ENCODE measurements at places on chromosomes 7 and 10.

DNA sequence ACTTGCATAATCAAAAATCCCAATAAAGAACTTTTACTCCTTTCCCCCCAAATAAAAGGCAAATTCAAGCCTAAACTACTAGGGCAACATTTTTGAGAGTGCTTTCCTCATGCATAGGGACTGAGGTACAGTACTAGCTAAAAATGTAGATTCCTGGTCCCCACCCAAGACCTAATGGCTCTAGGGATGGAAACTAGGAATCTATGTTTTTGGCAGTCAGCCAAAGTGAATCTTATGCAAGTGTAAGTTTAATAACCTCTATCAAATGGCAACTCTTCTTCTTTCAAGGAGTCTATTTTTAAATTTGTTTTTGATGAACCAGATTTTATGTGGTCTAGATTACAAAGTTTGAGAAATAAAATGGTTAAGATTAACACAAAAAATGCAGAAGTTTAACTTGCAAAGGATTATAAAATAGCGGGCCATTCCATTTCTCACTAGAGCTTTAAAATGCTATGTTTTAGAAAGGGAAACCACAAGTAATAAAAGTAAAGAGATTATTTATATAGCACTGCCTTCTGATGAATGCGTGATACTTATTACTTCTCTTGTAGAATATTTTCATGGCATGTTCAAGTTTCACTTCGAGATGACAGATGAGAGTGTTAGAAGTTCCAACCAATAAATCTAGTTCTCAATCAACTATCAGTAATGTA lies 70.4 kb upstream of the MDFIC start:
- DNase-seq = no peak

- DNase-seq = no peak
These were observed 28.9 kb upstream of the DNMBP start for GRCh38 chr10:100038561-100039071.

DNA sequence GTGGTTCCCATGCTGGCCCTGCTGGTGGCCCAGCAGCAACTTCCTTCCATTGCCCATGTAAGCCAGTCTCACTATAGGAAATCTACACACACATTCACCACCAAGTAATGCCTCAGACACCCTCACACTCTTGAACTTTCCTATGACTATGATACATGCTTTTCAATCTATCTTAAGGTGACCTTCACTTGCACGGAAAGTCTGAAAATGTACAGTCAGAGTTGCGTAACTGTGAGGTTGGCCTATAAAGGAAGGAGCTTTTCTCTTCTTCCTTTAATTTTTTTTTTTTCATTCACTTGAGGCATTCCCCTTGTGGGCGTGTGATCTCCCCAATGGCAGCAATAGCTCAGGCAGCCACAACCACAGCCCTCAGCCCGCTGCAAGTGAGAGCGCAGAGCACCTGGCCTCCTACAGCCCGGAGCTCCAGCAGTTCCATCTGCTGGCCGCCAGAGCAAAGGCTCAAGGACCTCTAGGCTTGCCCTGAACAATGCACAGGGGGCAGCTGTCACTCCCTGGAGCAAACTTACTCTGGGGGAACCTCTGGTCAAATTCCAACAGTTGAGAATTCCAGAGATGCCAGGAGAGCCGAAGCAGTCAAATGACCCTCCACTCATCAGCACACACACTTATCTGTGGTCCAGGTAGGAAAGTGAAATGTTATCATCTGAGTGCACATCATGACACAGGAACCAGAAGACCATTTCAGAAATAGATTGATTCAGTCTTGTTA lies 123.1 kb upstream of the ADO start:
- no peak for DNase-seq

DNA sequence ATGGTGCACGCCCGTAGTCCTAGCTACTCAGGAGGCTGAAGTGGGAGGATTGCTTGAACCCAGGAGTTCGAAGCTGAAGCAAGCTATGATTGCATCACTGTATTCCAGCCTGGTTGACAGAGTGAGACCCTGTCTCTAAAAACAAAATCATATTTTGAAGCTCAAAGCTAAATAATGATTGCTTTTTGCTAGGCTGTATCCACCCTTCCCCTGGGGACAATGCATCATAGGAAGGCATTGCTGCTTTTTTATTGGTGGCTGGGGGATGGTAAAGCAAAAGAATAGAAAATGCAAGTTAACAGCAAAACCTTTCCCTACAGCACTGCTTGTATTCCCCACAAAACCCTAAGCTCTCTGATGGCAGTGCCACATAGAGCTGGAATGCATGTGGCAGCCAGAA lies 107.5 kb upstream of the WAC start:
- DNase-seq = no peak

GRCh38 chr10:81021428-81022129 lies 483.9 kb downstream of the SH2D4B start:
- DNase-seq = no peak

DNA sequence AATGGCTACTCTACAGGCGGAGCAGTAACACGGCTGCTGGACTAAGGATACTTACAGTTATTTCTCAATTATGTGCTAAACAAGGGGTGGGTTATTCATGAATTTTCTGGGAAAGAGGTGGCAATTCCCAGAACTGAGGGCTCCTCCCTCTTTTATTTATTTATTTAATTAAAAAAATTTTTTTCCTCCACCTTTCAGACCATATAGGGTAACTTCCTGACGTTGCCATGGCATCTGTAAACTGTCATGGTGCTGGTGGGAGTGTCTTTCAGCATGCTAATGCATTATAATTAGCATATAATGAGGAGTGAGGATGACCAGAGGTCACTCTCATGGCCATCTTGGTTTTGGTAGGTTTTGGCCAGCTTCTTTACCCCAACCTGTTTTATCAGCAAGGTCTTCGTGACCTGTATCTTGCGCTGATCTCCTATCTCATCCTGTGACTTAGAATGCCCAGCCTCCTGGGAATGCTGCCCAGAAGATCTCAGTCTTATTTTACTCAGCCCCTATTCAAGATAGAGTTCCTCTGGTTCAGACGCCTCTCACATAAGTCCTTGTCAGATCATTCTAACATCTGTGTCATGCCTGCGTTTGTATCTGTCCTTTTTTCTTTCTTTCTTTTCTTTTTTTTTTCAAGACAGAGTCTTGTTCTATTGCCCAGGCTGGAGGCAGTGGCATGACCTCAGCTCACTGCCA lies 15.9 kb upstream of the STOX1 start:
- no peak for DNase-seq

All from SHP77 treated with DMSO at 0.1 percent for 48 hours (cell line).